ENCODE measurements at places on chromosomes 7 and 10.

DNA sequence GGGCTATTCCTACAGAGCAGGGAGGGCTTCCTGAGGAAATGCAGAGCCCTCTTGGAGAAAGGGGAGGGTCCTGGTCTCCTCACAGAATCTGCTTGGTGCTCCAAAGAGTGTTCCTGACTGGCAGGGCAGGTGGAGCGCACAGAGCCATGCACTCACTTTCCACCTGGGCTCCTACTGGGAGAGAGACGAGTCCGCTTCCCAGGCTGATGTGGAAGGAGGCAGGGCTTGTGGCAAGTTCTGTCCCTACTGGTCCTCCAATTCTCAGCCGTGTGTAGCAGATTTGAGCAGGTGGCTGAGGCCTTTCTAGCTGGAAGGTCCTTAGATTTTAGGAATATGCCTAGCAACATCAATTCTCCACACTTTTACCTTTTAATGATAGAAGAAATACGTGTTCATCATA, 111.5 kb upstream of the MKI67 start:
- no peak overlapping the region for H3K4me3 ChIP-seq
- no peaks in the 10 kb centered on the region for H3K36me3 ChIP-seq
- no peak for DNase-seq

DNA sequence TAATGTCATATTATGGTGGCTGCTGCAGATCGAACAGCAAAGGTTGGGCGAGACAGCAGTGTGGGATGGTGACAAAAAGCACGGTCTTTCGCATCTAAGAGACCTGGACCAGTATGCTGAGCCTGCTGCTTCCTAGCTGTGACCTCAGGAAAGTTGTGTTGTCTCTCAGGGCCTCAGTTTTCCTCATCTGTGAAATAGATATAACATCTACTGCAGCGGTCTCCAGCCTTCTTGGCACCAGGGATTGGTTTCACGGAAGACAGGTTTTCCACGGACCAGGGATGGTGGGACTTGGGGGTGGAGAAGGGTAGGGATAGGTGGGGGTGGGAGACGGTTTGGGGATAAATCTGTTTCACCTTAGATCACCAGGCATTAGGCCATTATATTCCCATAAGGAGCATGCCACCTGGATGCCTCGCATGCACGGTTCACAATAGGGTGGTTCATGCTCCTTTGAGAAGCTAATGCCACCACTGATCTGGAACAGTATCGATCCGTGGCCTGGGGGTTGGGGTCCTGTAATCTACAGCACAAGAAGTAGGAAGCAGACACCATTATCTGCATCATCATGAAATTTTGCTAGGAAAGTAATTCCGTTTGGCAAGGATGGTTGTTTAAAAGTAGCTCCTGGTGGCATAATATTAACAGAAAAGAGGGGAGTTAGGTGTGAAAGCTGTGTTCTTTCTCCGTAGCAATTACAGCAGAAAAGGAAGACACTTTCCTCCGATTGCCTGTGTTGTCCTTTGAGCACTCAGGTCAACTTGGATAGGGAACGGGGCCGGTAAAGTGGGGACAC, 10.8 kb downstream of the KLF6 start:
- H3K4me1 ChIP-seq = peaks cover 3% of the 10 kb centered on the region
- no peaks in the 10 kb centered on the region for H3K36me3 ChIP-seq
- no peaks in the 10 kb centered on the region for H3K27me3 ChIP-seq
- no peak overlapping the region for H3K4me3 ChIP-seq
- no peak for DNase-seq
- no peak overlapping the region for H3K27ac ChIP-seq

DNA sequence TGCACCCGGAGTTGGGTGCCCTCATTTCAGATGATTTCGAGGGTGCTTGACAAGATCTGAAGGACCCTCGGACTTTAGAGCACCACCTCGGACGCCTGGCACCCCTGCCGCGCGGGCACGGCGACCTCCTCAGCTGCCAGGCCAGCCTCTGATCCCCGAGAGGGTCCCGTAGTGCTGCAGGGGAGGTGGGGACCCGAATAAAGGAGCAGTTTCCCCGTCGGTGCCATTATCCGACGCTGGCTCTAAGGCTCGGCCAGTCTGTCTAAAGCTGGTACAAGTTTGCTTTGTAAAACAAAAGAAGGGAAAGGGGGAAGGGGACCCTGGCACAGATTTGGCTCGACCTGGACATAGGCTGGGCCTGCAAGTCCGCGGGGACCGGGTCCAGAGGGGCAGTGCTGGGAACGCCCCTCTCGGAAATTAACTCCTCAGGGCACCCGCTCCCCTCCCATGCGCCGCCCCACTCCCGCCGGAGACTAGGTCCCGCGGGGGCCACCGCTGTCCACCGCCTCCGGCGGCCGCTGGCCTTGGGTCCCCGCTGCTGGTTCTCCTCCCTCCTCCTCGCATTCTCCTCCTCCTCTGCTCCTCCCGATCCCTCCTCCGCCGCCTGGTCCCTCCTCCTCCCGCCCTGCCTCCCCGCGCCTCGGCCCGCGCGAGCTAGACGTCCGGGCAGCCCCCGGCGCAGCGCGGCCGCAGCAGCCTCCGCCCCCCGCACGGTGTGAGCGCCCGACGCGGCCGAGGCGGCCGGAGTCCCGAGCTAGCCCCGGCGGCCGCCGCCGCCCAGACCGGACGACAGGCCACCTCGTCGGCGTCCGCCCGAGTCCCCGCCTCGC, at the start of gene EGFR:
Gene EGFR, plus strand, starts transcription at position 657 of the 830 bp plus-strand sequence. CDS start 261 bp downstream, outside the sequence.
- peak within 1 kb of the TSS; percentile 57 for H3K4me3 ChIP-seq
- DNase-seq = peak; percentile 86
- peak within 1 kb of the TSS; percentile 86 for H3K27ac ChIP-seq
- no peaks in the 10 kb centered on the region for H3K27me3 ChIP-seq

- no peaks in the 10 kb centered on the region for H3K27me3 ChIP-seq
- H3K4me1 ChIP-seq = no peaks in the 10 kb centered on the region
- H3K27ac ChIP-seq = no peak overlapping the region
- H3K4me3 ChIP-seq = no peak overlapping the region
Measured at GRCh38 chr7:146720195-146720594, 603.6 kb downstream of the CNTNAP2 start.

- H3K4me1 ChIP-seq = no peaks in the 10 kb centered on the region
- no peak overlapping the region for H3K4me3 ChIP-seq
- H3K27ac ChIP-seq = no peak overlapping the region
- no peaks in the 10 kb centered on the region for H3K27me3 ChIP-seq
Measured at GRCh38 chr10:90167174-90168064, 466.0 kb downstream of the KIF20B start.

DNA sequence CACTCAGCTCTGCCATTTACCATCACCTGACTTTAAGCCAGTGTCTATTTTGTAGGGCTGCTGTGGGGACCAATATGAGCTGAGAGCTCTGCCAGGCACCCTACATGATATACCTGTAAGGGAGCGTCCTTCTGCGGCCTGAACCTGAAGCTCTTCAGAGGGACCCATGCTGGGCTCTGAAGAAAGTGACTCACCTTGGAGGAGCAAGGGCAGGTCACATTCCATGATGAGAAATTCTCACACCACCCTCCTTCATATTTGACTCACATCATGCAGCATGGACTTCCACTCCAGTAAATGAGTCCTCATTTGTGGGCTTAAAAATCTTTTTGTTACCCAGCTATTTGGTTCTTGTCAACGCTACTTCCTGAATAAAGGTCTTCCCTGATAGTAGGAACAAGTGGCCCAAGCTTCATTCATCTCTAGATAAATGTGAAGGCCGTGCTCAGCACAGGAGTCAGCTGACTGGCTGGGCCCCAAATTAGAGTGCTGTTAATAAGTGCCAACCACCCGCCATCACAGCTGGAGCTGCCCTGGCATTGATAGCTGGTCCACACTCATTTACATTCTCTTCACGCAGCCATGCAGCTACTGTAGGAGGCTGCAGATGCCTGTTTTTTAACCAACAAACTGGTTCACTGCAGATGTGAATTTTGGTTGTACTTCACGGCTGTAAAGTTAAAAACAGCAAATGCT, 78.4 kb downstream of the RNF216 start:
- no peaks in the 10 kb centered on the region for H3K36me3 ChIP-seq
- DNase-seq = no peak
- H3K4me1 ChIP-seq = peaks cover 9% of the 10 kb centered on the region
- H3K4me3 ChIP-seq = no peak overlapping the region
- peak overlapping the region; percentile 40 for H3K27ac ChIP-seq
- H3K27me3 ChIP-seq = no peaks in the 10 kb centered on the region

GRCh38 chr10:48289501-48290238, 15.2 kb upstream of the FRMPD2 start:
- no peaks in the 10 kb centered on the region for H3K4me1 ChIP-seq
- no peaks in the 10 kb centered on the region for H3K36me3 ChIP-seq
- H3K27ac ChIP-seq = no peak overlapping the region

DNA sequence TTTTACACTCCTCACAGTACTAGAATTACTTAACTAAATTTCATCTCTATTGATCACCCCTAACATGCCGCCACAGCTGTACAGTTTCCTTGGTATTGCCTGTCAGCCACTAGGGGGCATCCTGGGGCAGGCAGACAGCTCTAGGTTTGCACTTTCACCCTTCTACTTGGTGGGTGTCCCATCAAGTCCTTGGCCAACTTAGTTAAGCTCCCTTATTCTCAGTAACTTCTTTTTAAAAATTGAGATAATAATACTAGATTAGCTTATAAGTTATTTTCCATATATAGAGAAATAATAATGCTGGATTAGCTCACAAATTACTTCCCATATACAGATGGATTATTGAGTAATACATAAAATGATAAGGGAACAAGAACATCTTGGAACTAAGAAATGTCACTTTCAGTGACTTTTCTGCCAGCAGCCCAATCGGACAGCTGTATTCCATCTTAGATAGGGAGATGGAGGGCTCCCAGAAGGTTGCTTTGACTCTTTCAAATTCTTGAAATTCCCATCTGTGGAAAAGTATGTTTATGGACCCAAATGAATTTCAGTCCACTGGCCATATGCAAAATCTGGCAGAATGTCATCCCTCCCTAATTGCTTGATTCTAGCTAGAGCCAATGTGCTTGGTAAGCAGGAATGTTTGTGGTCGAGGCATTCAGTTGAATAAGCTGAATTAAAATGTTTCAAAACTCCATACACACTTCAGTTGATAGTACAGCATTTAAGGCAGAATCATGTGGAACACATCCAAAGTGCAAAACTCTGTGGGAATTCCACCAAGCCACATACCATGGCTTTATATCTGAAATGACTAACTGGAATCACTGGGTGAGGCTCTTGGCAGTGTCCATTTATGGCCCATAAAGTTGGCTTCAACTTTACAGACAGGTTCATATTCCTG, 309.7 kb downstream of the CSTF2T start:
- peaks cover 7% of the 10 kb centered on the region for H3K4me1 ChIP-seq
- no peak for DNase-seq
- H3K27me3 ChIP-seq = no peaks in the 10 kb centered on the region

DNA sequence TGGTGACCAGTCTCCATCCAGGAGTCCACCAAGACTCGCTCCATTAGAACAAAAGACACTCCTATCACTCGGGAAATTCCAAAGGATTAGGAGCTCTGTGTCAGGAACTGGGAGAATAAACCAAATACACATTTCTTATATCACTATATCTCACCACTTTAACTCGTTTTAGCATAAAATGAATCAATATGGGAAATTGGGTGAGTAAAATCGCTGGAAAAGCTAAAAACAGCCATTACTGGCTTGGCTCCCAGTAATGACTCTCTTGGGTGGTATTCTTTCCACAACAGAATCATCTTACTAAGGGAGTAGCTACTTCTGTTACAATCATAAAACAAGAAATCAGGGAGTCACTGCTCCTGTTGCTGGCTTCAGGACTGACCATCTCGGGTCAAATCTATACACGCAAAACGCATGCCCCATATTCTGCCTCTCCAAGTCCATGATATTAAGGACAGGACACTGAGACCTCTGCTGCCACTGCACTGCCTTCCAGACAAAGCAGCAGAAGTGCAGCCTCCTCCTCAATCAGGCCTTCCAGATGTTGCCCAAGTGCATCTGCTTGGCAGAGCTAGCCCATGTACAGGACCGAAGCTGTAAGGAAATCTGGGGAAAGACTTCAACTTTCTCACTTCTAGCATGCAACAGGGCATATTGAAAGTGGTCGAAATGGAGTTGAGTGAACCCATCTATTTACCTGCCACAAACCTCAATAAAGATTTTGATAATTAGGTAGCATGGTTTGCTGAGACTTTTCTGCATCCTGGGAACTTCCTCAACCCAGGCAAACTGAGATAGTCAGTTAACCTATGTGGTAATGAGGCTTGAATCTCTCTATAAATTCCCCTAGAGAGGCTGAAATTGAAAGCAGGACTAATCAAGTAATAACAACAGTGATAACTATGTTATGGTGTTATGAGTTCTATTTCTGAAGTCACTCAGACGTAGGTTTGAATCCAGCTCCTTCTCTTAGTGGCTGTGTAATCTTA, 14.4 kb upstream of the PANK1 start:
- H3K4me3 ChIP-seq = no peak overlapping the region
- H3K36me3 ChIP-seq = no peaks in the 10 kb centered on the region
- no peaks in the 10 kb centered on the region for H3K27me3 ChIP-seq

- no peak for DNase-seq
- no peaks in the 10 kb centered on the region for H3K27me3 ChIP-seq
- H3K4me1 ChIP-seq = no peaks in the 10 kb centered on the region
- H3K36me3 ChIP-seq = no peaks in the 10 kb centered on the region
- H3K27ac ChIP-seq = no peak overlapping the region
- H3K4me3 ChIP-seq = no peak overlapping the region
Measured at GRCh38 chr10:43255634-43256431, 11.0 kb downstream of the RASGEF1A start.

DNA sequence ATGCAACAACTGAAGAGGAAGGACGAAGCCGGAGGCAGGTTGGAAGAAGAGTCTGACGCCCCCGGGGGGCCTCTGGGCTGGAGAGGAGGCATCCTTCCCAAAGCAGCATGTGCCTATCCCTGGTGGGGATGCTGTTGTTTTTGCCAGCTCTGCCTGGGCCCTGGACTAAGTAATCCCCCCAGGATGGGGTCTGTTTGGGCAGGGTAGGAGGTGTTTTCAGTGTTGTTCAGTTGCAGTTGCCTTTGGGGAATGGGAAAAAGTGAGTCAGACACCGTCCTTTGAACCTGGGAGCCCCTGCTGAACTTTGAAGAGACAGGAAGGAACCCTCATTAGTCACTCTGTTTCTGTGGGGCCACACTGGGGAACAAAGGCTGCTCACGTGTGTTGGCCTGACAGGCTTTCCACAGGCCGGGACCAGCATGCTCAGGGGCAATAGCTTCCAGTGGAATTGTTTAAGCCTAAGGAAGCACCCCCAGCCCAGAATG, 35.2 kb upstream of the GDF10 start:
- no peaks in the 10 kb centered on the region for H3K4me1 ChIP-seq
- H3K36me3 ChIP-seq = no peaks in the 10 kb centered on the region
- H3K27ac ChIP-seq = no peak overlapping the region
- H3K27me3 ChIP-seq = no peaks in the 10 kb centered on the region

- no peaks in the 10 kb centered on the region for H3K27me3 ChIP-seq
- peak overlapping the region; percentile 49 for H3K27ac ChIP-seq
- DNase-seq = no peak
- H3K36me3 ChIP-seq = no peaks in the 10 kb centered on the region
- no peaks in the 10 kb centered on the region for H3K4me1 ChIP-seq
Measured at GRCh38 chr10:68327889-68328786, 3.7 kb upstream of the HNRNPH3 start.
